Fibroblast of skin of right quadriceps (primary cell): ENCODE measurements at places on chromosomes 3 and 15.

- no peak for DNase-seq
Measured at GRCh38 chr3:194262925-194263305, 88.2 kb downstream of the CPN2 start.

- no peak for DNase-seq
Measured at GRCh38 chr3:137669519-137670060, 94.5 kb upstream of the SOX14 start.

DNA sequence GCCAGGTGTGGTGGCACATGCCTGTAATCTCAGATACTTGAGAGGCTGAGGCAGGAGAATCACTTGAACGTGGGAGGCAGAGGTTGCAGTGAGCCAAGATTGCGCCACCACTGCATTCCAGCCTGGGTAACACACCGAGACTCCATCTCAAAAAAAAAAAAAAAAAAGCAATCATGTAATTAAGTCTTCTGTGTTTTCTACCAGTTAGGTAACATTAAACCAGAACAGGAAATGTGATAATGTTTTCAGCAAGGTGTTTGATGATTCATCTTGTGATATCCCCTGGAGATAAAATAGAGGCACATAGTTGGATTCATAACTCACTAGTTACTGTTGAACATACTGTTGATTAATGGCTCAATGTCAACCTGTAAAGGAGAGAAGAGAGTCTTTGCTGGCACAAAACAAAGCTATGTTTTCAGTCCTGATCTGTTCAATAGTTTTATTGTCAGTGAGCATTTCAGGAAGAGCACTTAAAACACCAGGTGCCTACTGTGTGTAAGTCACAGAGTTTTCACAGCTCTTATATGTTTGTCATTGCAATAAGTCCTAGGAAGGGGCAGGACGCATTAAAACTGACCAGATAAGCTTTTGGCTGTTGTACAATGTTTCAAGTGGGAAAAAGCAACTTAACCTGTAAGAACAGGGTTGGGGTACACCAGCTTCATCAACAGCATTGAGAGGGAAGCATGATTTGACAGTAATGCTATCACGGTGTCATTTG lies 19.5 kb downstream of the DNAJB11 start:
- peak; percentile 24 for DNase-seq

DNA sequence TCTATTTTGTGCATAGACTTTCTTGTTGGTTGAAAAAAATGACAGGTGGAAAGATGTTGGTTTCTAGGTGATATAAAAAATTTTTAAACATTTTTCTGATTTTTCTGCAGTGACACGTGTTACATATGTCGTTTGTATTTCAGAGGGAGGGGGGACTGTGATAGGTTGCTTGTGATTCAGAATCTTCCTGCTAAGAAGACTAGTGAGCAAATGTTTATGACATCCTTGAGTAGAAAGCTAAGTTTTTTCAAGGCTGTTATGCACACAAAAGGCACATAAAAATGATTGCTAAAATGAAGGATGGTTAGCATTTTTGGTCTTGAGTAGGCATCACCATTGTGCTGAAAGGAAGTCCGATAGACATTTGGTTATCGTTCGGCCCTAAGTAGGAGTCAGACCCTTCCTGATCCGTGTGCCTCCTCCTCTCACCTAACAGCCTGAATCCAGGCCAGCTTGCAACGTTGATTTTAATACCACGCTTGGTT lies 1.5 kb downstream of the ZNF639 start:
- peak; percentile 27 for DNase-seq

DNA sequence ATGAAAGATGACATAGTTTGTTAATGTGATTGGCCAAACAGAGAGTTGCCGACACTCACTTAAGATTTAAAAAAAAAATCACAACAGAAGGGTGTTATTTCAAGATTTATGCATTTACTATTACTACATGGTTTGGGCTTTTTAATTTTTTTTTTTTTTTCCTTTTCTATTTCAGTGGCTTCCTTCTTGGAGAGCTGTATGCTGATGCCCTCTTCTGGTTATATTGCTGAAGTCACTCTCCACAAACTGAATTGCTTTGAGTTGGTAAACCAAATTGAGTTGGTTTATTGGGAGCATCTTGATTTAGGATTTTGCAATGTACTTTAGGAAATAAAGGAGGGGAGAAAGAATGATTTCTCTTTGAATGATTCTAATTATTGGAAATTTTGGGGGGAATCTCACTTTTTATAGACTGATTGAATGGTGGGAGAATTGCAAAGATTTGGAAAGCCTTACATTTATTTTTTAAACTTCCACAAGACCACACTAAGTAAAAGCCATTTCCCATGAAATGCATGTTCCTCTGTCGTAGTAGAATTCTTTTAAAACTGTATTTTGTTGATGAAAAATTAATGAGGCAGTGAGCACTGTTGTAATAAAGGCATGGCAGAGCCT lies 186.6 kb upstream of the FEZF2 start:
- DNase-seq, result peak; percentile 35

DNA sequence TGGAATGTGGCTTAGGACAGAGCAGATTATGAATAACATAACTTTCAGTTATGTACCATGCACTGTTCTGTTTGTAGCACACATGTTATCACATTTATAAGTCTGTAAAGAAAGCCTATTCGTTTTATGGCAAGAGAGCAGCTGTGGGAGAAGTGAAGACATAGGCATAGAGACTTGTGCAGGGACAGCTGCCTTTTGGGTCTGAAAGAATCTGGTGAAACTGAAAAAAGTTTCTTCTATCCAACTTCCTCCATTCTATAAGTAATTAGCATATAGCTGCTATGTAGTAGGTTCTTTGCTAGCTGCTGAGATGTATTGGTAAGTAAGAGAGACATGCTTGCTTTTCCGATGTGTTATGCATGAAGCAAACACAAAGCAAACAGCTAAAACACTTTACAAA lies 1095.4 kb upstream of the CADM2 start:
- DNase-seq, result no peak

GRCh38 chr3:43762451-43762850 lies 71.7 kb downstream of the ABHD5 start:
- DNase-seq, result no peak

GRCh38 chr3:44885618-44886017 lies 11.2 kb downstream of the TGM4 start:
- DNase-seq, result peak; percentile 95
